Urinary bladder (tissue), 4 donors: ENCODE measurements at places on chromosomes 12 and 14.

DNA sequence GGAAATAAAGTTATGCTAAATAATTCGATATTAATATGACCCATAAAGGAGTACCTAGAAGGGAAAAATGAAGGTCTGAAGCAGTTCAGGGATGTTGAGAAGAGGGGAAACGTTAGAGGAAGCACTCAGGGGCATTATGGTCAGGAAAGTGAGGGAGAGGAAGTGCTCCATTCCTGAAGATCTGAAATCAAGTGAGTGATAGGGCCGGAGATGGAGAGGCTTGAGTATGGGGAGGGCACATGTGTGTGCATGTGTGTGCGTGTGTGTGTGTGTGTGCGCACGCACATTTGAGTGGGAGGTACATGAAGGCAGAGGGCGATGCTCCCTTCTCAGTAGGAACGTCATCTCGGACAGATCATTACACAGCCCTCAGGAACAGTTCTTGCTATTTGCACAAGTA lies 4.9 kb upstream of the DCD start:
- no peak for DNase-seq

DNA sequence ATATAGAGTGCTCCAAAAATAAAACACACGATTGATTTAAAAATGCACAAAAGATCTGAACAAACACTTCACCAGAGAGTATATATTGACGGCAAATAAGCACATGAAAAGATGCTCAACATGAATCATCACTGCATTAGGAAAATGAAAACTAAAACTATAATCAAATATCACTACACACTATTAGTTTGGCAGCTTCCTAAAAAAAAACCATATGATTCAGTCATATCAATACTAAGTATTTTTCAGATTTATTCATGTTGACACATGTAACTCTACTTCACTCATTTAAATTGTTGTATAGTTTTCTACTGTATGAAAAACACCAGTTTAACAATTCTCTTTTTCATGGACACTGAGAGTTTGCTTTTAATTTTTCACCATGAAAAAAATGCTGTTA lies 41.6 kb downstream of the EXOC5 start:
- DNase-seq = no peak

- no peak for DNase-seq
Observed at GRCh38 chr14:56057071-56057741, 61.0 kb upstream of the PELI2 start.

DNA sequence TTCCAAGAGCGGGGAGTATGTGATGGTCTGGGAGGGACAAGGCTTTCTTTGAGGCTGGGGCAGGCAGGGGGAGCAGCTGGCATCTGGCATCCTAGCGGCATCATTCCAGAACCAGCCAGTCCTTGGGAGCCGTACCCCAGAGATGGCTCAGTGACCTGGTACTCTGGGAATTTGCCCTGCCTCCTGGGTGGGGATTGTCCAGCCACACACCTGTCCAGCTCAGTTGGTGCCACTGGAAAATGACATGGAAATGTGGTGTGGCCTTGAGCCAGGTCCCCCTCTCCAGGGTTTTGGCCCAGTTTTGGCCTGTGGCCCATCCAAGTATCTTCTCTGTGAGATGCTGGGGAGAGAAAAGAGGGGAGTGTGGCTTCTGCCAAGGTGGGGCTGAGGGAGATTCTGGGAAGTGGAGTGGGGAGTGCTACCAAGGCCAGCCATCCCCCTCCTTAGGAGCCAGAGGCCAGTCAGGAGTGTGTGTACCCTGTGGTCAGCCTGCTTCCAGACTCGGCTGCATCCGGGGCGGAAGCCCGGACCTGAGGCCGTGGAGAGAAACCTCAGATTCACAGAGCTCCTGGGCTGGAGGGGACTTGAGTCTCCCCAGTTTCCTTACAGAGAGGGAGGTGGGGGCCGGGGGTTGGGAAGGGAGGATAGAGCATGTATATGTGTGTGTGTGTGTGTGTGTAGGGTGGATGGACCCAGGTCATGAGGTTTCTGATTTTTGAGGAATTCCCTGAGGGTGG lies 14.7 kb upstream of the KRT80 start:
- no peak for DNase-seq

DNA sequence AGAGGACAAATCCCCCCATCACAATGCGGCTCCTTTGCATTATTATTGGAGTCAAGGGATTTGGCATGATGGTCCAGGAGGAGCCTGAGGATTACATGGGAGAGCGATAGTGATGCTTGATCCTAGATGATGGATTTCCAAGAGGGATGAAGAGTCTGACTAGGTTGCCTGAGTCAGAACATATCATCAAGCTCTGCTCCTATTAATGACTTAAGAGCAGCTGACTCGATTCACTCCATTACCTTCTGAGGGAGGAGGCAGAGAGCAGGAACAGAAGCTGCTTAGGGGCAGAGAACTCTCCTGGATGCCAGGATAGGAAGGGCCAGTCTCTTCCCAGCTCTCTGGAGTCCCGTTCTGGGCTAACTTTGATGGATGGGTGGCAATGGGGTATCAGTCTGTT lies 54.0 kb upstream of the CISTR start:
- no peak for DNase-seq

DNA sequence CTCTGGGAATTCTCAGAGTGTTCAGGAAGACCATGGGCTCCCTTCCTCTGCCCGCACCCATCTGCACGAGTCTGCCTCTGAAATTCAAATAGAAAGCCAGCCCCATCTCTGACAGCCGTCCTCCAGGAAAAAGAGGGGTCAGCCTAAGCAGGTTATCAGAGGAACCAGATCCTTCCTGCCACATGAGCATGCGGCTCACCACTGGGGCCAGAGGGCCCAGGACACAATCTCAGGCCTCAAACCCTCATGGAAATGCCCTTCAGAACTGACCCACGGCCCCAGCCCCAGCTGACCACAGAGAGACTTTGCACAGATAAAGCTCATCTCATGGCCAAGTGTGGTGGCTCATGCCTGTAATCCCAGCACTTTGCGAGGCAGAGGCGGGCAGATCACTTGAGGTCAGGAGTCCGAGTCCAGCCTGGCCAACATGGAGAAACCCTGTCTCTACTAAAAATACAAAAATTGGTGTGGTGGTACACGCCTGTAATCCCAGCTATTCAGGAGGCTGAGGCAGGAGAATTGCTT lies 23.2 kb downstream of the PXN start:
- no peak for DNase-seq

DNA sequence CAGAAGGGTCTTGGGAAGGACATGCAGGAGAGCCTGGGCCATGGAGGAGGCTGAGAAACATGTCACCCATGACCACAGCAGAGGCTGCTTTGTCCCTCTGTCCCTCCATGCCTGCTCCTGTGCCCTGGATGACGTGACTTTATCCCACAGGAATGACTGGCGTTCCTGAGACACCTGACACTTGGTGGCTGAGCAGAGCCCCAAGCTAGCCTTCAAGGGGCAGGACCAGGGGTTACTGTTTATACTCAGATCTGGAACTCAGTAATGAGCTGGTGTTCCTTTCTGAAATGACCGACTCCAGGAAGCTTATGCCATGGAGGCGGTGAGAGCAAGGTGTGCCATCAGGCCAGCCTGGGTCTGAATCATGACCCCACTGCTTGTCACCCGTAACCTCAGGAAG lies 44.2 kb downstream of the ZFP36L1 start:
- DNase-seq = no peak

GRCh38 chr12:46134852-46135251 lies 134.0 kb downstream of the SLC38A1 start:
- no peak for DNase-seq

DNA sequence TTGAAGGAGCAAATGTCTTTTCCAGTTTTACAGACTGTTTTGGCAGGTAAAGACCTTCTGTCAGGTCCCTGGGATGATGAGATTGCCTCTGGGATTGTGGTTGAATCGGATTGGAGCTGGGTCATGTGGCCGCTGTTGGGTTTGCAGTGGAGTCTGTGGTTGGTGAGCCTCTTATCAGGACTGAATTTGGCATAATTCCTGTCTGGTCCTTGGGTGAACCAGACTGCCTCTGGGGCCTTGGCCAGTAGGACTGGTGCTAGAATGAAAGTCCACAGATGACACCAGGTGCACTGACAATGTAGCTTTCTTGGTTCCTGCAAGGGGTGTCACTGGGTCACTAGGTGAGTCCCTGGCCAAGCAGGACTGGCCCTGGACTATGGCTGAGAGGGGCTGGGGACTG lies 155.3 kb downstream of the TPH2 start:
- DNase-seq = no peak
